Activated CD4-positive, alpha-beta T cell treated with anti-CD3 and anti-CD28 coated beads for 36 hours (primary cell): ENCODE measurements at places on chromosomes 11 and 22.

DNA sequence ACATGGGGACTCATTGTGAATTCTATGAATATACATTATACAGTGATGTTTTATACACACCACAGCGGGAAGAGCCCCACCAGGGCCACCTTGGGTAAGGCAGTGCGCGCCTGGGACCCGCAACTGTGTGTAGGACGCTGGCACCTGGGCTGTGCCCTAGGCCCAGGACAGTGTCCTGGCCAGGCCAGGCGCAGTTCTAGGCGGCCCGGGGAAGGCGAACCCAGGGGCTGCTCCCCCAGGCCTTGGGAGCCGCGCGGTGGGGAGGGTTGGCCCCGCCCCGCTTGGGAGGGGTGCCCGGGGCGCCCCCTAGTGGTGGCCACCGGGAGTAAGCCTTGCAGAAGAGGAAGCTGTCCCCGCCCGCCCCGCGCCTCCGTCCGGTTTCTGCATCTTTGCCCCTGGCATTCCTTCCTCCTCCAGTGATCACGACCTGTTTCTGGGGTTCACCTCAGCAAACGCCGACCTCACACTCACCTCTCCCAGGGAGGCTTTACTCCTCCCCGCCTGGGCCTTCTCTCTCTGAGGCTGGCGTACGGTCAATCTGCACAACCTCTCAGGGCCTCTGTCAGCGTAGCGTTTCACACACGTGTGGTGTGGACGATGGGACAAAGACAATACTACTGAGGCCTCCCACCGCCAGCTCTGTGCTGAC lies 9.5 kb upstream of the EHD1 start:
- peak; percentile 92 for DNase-seq

- no peak for DNase-seq
Observed at GRCh38 chr11:103668859-103669258, 367.6 kb upstream of the DDI1 start.

DNA sequence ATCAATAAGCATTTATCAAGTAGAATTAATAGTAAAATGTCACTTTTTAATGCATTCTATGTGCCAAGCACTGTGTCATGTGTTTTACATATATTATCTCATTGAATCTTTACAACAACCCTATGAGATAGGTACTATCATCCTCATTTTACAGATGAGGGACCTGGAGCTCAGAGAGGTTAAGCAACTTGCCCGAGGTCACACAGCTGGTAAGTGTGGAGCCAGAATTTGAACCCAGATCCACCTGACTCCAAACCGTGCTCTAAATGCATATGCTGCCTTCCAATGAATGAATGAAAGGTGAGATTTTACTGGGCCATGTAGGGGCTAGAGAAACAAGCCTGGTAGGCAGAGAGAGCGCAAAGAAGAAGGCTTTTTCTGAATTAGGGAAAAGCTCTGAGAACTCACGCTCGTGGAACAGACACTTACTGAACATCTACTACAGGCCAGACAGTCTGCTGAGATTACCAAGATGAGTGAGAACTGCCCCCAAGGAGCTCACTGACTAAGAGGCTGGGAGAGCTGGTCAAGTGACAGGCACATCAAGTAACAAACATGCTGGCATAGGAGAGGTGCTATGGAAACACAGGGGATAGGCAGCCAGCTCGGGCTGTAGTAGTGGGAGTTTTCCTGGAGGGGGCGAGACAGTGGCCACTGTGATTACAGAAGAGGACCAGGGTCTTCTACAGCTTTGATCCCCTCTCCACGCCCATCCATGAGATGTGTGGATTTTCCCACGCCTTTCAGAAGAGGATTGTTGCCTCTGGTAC lies 4.4 kb downstream of the ABCG4 start:
- no peak for DNase-seq

DNA sequence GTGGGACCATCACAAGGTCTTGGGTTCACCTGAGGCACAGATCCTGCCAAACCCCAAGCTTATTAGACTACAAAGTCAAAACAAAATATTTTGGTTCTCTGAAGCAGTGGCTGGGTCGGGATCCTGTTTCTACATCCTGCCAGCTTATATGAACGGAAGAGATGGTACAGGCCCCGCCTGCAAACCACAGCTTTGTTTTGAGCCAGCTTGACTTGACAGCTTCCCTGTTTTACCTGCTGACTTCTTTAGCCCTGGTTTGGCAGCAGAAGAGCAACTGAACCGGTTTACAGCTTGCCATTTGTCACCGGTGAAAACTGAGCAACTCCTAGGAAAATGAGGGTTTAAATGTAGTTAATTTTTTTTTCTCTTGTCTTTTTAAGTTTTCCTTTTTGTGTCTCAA lies 11.4 kb downstream of the PACS1 start:
- peak; percentile 86 for DNase-seq
